ENCODE measurements at places on chromosomes 2 and 18. TPM values are rescaled to one million over a fixed set of nuclear protein-coding genes. Genes with fewer than 3 reads are reported as not detected.

Gene LRRTM4
- not detected for total RNA-seq

Gene GREB1L
- 1.1 TPM for total RNA-seq

Gene OR6B2
- total RNA-seq = not detected

Gene BCL2L11
- total RNA-seq = 9.8 TPM

Gene POTEE
- not detected for total RNA-seq

Gene CDKL4
- total RNA-seq = 0.85 TPM

Gene SDC1
- 152 TPM for total RNA-seq

Gene CRYBA2
- total RNA-seq = not detected

Gene D2HGDH
- total RNA-seq = 23.4 TPM

Gene XIRP2
- total RNA-seq = not detected

Gene NOTO
- total RNA-seq = not detected

Gene PDE1A
- 3.2 TPM for total RNA-seq

Gene BOD1L2
- total RNA-seq = not detected

Gene DSG4
- not detected for total RNA-seq

Gene SERPINB10
- not detected for total RNA-seq

Gene ZNF892
- total RNA-seq = 9.1 TPM

Gene GAL3ST2
- total RNA-seq = not detected

Gene CCL20
- total RNA-seq = not detected

Gene ASPRV1
- total RNA-seq = 0.32 TPM

Gene PSMA8
- not detected for total RNA-seq

Gene RBM43
- 8.4 TPM for total RNA-seq

Gene MOGAT1
- not detected for total RNA-seq

Gene CCDC121
- total RNA-seq = 0.85 TPM

Gene RNF103
- 27.9 TPM for total RNA-seq

Gene PROKR1
- not detected for total RNA-seq

Gene TPO
- not detected for total RNA-seq

Measured in hair follicle dermal papilla cell (primary cell).